ENCODE measurements at places on chromosomes 2 and 18.

DNA sequence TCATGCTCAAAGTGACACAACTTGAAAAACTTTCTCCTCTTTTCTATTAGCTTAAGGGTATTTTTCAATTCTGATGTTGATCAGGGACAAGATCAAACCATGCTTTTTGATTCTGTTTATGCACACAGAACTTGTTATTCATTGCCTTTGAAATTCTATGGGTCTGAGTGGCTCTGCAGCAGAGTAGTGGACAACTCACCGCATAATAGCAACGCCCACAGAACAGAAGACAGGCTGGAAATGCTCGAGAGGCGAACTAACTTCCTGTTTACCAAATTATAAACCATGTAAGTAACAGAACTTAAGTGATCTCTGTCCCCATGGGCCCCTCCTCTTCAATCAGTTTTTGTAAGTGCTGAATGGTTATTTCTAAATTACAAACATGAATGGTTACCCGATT, 131.2 kb downstream of the CBLN2 start:
- DNase-seq: no peak

GRCh38 chr2:47077442-47078117, 77.5 kb downstream of the STPG4 start:
- DNase-seq: no peak

- no peak for DNase-seq
Observed at GRCh38 chr2:176854062-176854461, 358.5 kb upstream of the HNRNPA3 start.

DNA sequence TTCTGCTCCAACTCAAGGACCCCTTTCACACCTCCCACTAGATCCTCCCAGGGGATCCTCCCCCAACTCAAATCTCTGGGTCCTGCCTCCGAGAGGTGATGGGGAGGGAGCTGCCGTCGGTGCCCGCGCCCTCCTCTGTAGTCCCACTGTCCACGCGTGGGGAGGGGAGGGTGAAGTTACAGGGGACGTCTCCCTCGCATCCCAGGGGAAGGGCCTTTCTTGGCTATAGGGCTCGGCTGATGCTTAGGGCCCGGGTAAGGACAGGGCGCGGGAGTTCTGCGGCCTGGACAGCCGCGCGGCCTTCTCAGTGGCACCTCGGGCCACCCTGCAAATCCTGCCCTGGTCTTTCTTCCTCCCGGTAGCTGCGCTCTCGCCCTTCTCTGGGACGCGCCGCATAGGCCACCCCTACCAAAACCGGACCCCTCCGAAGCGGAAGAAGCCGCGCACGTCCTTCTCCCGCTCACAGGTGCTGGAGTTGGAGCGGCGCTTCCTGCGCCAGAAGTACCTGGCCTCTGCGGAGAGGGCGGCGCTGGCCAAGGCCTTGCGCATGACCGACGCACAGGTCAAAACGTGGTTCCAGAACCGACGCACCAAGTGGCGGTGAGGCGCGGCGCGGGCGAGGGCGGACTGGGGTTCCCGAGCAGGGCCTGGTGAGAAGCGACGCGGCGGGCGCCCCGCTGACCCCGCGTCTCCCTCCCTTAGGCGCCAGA, 1.2 kb downstream of the TLX2 start:
- DNase-seq: peak; percentile 66

DNA sequence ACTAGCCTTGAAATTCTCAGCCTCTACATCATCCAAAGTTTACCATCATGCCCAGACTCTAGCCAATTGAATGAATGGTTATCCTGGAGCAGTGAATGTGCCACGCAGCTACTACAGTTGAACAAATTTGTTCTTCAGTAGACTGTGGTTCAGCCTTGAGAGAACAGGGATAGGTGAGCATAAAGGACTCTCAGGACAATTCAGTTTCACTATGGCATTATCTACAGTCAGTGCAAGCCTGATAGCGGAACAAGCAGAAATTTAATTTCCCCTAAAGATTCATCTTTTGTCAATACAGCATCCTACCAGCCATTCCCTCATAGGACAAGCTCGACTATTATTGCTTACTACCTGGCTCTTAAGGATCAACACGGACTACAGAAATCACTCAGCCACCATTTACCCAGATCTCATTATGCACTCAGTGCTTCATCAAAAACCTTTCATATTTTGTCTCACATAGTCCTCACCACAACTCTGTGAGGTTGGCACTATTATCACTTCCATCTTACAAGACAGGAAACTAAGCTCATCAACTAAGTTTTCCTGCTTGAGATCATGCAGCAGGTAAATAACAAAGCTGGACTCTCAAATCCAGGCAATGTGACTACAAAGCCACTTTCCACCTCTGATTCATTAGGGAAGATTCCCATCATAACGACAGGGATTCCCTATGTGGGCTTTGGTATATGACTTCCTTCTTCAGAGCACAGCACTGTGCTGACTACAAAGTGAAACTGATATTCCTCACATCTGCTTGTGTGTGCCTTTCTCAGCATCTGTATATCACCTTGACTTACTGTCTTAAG, 181.5 kb upstream of the ACVR2A start:
- no peak for DNase-seq
